Small intestine (tissue), 16 donors: ENCODE measurements at places on chromosomes 3 and 15. TPM values are rescaled to one million over a fixed set of nuclear protein-coding genes. Genes with fewer than 3 reads are reported as not detected.

DNA sequence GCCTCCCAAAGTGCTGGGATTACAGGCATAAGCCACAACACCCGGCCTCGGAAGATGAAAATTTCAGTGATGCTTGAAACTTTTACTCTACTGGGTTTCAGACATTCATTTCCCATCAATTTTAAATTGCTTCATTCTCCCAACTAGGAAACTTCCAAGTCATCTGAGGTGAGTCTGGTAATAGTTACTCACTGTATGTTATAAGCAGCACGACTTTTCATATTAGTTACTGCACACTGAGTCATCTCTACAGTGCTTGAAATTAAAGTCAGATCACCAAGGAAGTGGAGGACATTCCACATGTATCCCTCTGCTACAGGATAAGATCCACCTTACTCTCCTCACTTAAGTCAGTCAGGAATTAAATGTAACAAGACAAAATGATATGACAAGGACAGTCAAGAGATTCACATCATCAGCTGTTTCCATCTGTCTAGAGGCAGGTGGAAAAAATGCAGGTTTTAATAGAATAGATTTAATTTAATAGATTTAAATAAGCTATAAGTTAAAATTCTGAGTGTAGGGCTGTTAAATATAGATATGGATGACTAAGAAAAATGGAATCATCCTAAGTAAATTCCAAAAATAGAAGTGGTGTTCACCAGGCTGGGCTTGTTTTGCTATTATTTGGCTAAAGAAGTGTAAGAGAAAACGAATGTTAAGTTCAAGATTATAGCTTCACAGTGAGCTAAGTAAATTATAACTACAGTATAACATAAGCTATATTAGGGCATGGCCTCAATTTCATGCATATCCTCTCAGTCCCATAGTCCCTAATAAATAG, 104.4 kb downstream of the TMCO5A start:
- H3K27me3 ChIP-seq: no peaks in the 10 kb centered on the region
- no peaks in the 10 kb centered on the region for H3K4me1 ChIP-seq
- H3K27ac ChIP-seq: no peak overlapping the region
- H3K4me3 ChIP-seq: no peak overlapping the region
- no peak for DNase-seq

DNA sequence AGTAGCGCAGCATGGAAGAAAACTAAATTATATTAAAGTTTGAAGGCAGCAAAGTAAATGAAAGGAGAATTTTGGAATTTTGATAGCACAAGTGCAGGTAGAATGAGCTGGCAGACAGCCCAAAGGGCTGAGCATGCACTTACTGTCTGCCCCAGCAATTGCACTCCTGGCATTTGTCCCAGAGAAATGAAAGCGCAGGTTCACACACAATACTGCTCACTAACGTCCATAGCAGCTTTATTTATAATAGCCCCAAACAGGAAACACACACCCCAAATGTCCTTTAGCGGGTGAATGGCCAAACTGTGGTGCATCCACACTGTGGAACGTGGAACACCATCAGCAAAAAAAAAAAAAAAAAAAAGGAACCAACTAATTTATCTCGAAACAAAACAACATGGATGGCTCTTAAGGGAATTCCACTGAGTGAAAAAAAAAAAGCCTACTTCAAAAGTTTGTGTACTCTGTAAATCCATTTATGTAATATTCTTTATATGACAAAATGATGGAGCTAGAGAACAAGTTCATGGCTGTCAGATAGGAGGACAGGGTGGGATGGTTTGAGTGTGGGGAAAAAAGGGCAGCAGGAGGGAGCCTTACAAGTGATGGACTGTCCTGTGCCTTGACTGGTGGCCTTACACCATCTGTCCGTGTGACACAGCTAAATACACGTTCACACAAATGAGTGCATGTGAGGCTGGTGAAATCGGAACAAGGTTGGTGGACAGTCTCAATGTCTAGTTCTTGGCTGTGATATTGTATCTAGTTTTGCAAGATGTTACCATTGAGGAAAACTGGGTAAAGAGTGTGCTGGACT, 6.0 kb upstream of the TM2D3 start:
- DNase-seq: no peak
- no peak overlapping the region for H3K27ac ChIP-seq

GRCh38 chr15:70058642-70059360, 38.9 kb downstream of the TLE3 start:
- H3K27me3 ChIP-seq: no peaks in the 10 kb centered on the region
- H3K4me1 ChIP-seq: no peaks in the 10 kb centered on the region
- H3K27ac ChIP-seq: no peak overlapping the region
- H3K36me3 ChIP-seq: peaks cover 52% of the 10 kb centered on the region
- no peak overlapping the region for H3K4me3 ChIP-seq

Gene HYAL3
- 4.1 TPM for polyA plus RNA-seq

- H3K27me3 ChIP-seq: no peaks in the 10 kb centered on the region
- H3K36me3 ChIP-seq: no peaks in the 10 kb centered on the region
- H3K4me1 ChIP-seq: no peaks in the 10 kb centered on the region
- no peak overlapping the region for H3K27ac ChIP-seq
- no peak overlapping the region for H3K4me3 ChIP-seq
These were observed 73.4 kb downstream of the CTNNB1 start for GRCh38 chr3:41272667-41273066.

DNA sequence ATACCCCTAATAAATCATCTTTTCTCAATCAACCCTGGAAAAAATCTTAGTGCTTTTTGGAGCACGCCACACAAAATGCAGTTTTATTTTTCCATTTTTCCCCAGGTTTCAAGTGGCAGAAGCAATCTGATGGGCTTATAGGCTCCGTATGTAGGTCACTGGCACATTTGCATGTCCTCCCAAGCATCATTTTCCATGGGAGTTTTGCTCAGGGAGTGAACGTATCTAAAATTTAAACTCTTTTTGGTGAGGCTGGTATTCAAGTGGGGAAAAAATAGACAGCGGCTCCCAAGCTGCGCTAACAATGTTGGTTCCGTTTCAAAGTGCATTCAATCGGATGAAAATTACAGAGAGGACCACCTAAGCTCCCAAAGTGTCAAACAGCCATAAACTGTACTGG, 233.4 kb downstream of the MEX3B start:
- no peak for DNase-seq
- no peak overlapping the region for H3K4me3 ChIP-seq
- H3K27me3 ChIP-seq: no peaks in the 10 kb centered on the region
- H3K36me3 ChIP-seq: no peaks in the 10 kb centered on the region
- no peaks in the 10 kb centered on the region for H3K4me1 ChIP-seq

GRCh38 chr3:156148946-156149381, 28.6 kb downstream of the KCNAB1 start:
- H3K27me3 ChIP-seq: peaks cover 3% of the 10 kb centered on the region
- H3K36me3 ChIP-seq: no peaks in the 10 kb centered on the region
- no peak for DNase-seq
- peak overlapping the region; percentile 75 for H3K27ac ChIP-seq

Gene MKRN3
- polyA plus RNA-seq: 0.38 TPM

GRCh38 chr3:141979050-141979671, 102.7 kb downstream of the ATP1B3 start:
- no peak overlapping the region for H3K27ac ChIP-seq
- peaks cover 2% of the 10 kb centered on the region for H3K4me1 ChIP-seq
- no peak for DNase-seq
- H3K4me3 ChIP-seq: no peak overlapping the region

DNA sequence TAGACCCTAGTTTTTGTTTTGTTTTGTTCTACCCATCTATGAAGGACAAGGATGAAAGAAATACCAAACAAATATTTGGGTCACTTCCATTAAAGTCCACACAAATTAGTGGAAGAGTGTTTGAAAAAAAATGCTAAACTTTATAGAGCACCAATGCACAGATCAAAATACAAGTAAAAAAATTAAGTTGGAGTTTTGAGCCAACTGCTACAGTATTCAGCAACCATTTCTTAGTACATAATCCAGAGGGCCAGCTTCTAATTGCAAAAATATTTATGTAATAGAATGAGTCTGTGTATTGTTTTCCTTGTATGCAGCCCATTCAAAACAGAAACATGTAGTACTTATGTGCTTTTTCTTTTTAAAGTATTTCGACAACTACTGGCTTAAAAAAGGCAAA, 121.1 kb downstream of the CBLB start:
- H3K4me1 ChIP-seq: no peaks in the 10 kb centered on the region
- DNase-seq: no peak
- no peaks in the 10 kb centered on the region for H3K27me3 ChIP-seq
- peaks cover 8% of the 10 kb centered on the region for H3K36me3 ChIP-seq

DNA sequence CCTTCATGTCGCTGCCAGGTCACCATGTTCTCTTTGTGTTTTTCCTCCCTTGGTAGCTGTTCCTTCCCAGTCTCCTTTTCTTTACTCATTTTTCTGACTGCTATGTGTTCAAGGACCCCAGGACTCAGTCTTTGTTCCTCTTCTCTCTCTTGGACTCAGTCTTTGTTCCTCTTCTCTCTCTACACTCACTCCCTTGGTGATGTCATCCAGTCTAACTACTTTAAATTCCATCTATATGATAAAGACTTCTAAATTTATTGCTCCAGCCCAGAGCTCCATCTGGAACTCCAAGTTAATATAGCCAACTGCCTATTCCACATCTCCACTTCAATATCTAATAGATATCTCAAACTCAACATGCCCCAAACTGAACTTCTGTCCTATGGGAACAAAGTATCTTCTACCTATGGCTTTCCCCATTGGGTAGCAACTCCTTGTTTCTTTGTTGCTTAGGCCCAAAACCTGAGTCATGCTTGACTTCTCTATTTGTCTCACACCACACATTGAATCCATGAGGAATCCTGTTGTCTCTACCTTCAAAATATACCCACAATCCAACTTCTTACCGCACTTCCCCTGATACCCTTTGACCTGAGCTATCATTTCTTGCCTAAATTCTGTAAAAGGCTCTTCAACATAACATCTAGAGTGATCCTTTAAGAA, 4.9 kb upstream of the DYNC1LI1 start:
- no peaks in the 10 kb centered on the region for H3K27me3 ChIP-seq
- H3K36me3 ChIP-seq: no peaks in the 10 kb centered on the region
- H3K4me3 ChIP-seq: no peak overlapping the region

Gene EXD1
- polyA plus RNA-seq: not detected

DNA sequence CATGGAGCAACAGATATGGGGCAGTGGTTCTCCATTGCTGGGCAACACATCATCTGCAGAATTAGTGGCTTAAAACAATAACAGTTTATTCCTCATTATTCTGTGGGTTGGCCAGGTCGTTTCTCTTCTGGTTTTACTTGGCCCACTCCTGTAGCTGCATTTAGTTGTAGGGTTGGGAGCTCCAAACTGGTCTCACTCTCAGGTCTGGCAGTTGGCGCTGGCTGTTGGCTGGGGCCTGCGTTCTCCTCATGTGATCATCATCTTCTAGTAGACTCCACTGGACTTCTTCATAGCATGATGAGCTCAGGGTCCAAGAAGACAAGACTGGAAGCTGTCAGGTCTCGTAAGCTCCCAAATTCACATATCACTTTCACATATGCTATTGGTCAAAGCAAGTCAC, 91.9 kb downstream of the EPHB1 start:
- H3K4me1 ChIP-seq: no peaks in the 10 kb centered on the region
- H3K4me3 ChIP-seq: no peak overlapping the region
- no peaks in the 10 kb centered on the region for H3K27me3 ChIP-seq
- DNase-seq: no peak
- H3K36me3 ChIP-seq: no peaks in the 10 kb centered on the region

- no peak overlapping the region for H3K27ac ChIP-seq
- no peaks in the 10 kb centered on the region for H3K4me1 ChIP-seq
- no peak for DNase-seq
- no peaks in the 10 kb centered on the region for H3K27me3 ChIP-seq
- H3K36me3 ChIP-seq: no peaks in the 10 kb centered on the region
These were observed 83.3 kb downstream of the FGF7 start for GRCh38 chr15:49506341-49506740.

- no peaks in the 10 kb centered on the region for H3K27me3 ChIP-seq
- H3K36me3 ChIP-seq: peaks cover 3% of the 10 kb centered on the region
- no peak overlapping the region for H3K27ac ChIP-seq
- DNase-seq: peak; percentile 35
- no peak overlapping the region for H3K4me3 ChIP-seq
- H3K4me1 ChIP-seq: no peaks in the 10 kb centered on the region
These were observed 2.4 kb downstream of the SLC49A4 start for GRCh38 chr3:122797291-122797690.

Gene KLF15
- polyA plus RNA-seq: 0.45 TPM

Gene REC114
- not detected for polyA plus RNA-seq

- H3K27me3 ChIP-seq: peaks cover 96% of the 10 kb centered on the region
- H3K36me3 ChIP-seq: no peaks in the 10 kb centered on the region
- H3K4me3 ChIP-seq: no peak overlapping the region
- no peaks in the 10 kb centered on the region for H3K4me1 ChIP-seq
- no peak overlapping the region for H3K27ac ChIP-seq
These were observed 1.8 kb downstream of the ONECUT1 start for GRCh38 chr15:52788099-52788986.

Gene ARF4
- 157 TPM for polyA plus RNA-seq

- DNase-seq: no peak
- no peaks in the 10 kb centered on the region for H3K36me3 ChIP-seq
- H3K4me3 ChIP-seq: no peak overlapping the region
These were observed 3.7 kb upstream of the JMJD7 start for GRCh38 chr15:41824062-41824745.

Gene CLDN16
- polyA plus RNA-seq: 0.30 TPM

DNA sequence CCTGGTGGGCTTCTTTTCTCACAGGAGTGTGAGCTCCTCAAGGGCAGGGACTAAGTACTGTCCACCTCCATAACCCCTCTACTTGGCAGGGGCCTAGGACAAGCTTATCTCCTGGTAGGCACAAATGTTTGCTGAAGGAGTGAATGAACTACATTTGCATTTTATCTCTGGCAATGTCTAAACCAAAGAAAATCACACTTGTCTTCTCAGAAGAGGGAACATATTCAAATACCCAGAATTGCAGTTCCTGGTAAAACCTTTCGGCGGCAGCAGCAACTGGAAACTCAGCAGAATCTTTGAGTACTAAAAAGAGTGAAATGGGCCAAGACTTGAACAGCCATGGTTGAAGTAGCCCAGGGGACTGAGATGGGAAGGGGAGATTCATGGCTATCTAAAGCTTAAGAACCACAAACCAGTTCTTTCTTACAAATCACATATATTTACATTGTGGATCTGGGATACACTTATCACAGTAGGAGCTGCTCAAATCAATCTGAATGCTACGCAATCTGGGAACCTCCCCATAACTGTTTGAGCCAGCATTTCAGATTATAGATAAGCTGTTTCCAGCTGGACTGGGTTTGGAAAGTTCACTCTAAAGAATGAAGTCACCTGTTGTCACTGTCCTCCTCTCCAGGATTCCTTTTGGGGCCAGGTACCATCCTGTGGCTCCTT, 18.7 kb upstream of the PTPN9 start:
- peaks cover 35% of the 10 kb centered on the region for H3K36me3 ChIP-seq
- no peak overlapping the region for H3K27ac ChIP-seq
- no peaks in the 10 kb centered on the region for H3K27me3 ChIP-seq
- peak; percentile 31 for DNase-seq
- H3K4me3 ChIP-seq: no peak overlapping the region

- no peaks in the 10 kb centered on the region for H3K36me3 ChIP-seq
- no peak overlapping the region for H3K4me3 ChIP-seq
- H3K27me3 ChIP-seq: no peaks in the 10 kb centered on the region
- H3K27ac ChIP-seq: no peak overlapping the region
- no peaks in the 10 kb centered on the region for H3K4me1 ChIP-seq
- no peak for DNase-seq
These were observed 612.0 kb downstream of the CADM2 start for GRCh38 chr3:85570819-85571218.
